ENCODE measurements at places on chromosomes 13 and 19.

GRCh38 chr19:28008695-28009094 lies 1204.3 kb downstream of the UQCRFS1 start:
- DNase-seq: no peak

GRCh38 chr13:107641574-107641973 lies 573.8 kb downstream of the LIG4 start:
- no peak for DNase-seq

DNA sequence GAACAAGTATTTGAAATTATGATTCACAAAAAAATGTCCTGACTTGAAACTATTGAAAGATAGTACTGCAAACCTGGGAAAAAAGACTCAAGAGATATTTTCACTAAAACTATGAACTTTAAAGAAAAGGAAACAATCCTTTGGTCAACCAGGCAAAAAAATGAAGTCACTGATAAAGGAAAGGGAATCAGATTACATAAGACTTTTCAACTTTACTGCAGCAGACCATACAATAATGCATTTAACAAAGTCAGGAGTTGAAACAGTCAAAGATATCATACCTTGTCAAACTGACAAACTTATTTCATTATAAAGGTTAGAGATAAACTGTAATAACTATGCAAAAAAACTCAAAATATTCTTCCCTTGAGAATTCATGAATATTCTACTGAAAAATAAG lies 361.6 kb downstream of the DLEU7 start:
- no peak for DNase-seq

GRCh38 chr13:99866781-99867180 lies 104.8 kb downstream of the ZIC5 start:
- no peak for DNase-seq

DNA sequence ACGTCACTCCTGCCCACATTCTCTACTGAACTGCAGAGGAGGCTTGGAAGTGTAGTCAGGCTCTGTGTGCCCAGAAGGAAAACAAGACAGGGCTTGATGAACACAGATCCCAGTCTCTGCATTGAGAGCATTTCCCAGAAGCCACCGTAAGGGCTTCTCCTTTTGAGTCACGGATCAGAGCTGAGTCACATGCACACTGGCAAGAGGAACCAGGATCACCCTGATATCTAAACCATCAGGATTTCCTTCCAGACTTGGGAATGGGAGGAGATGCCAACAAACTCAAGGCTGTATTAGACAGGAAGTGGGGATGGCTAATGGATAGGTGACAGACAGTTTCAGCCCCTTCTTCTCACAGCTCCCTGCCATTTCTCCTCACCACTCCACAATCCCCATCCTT lies 17.7 kb upstream of the FBXO17 start:
- DNase-seq: peak; percentile 52
